Glutamatergic neuron (in vitro differentiated cells): ENCODE measurements at places on chromosomes 16 and 17. TPM values are rescaled to one million over a fixed set of nuclear protein-coding genes. Genes with fewer than 3 reads are reported as not detected.
A peak's percentile ranks its signal among the peaks of the same experiment; 100 is the strongest.

The KRTAP4-1 gene
- total RNA-seq, result not detected

DNA sequence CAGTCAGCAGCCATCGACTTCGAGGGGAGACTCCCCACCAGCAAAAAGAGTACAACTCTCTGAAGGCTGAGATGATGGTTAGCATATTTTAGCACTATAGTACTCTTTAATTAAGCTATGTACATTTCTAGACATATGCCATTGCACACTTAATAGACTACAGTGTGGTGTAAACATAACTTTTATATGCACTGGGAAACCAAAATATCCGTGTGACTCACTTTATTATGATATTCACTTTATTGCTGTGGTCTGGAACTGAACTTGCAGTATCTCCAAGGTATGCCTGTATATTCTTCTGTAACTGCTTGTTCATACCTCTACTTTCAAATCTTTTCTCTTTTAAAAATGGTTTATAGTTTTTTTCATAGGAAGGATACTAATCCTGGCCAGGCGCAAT is 11.0 kb upstream of the NXPH3 start:
- DNase-seq, result no peak

- no peak for DNase-seq
Measured at GRCh38 chr16:84764970-84765369, 54.8 kb upstream of the CRISPLD2 start.

The XYLT2 gene
- total RNA-seq, result 11.0 TPM

DNA sequence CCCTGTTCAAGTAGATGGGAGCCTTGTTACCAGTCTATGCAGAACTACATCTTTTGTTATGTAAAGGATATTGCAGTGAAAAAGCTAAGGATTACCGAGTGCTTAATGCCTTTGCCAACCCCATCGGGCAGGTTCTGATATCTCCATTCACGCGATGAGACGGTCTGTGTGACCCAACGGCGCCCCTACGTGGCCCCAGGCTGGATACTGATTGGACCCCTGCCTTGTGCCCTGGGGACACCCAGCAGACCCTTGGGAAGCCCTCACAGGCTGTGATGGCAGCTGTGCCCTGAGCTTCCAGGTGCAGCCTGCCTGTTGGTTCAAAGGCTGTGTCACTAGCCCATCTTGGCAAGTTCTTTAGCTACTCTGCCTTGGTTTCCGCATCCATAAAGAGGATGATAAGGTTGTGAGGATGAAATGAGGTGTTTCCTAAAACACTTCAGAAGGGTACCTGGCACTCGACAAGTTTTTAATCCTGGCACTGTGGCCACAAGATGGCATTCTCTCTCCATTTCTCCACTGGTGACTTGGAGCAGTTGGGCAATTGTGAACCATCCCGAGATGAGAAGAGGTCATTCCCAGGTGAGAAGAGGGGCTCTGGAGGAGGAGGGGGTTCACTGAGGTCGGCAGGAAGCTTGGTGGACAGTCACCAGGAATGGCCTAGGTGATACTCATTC is 33.6 kb downstream of the HAPSTR1 start:
- DNase-seq, result no peak

The CHD9NB gene
- 1.8 TPM for total RNA-seq

GRCh38 chr16:74029115-74029792 is 267.4 kb upstream of the PSMD7 start:
- no peak for DNase-seq

- no peak for DNase-seq
Measured at GRCh38 chr17:74380086-74380958, 13.0 kb downstream of the GPR142 start.

The NPIPB13 gene
- total RNA-seq, result 27.5 TPM

The PLK1 gene
- 16.9 TPM for total RNA-seq

DNA sequence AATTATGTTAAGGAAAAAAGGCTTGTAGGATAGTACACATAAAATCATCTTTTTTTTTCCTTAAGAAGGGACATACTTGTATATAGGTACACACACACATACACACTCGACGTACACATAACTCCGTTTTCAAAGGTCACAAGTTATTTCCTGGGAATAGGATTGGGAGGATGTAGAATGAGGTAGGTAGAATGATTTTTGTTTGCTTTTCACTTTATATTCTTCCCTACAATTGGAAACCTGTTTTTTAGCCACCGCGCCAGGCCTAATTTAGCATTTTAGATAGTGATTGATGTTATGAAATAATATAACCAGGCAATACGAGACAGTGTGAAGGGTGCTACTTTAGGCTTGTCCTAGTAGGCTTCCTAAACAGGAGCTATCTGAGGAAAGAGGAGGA is 1.8 kb upstream of the HAPSTR1 start:
- DNase-seq, result no peak

The FSCN2 gene
- 6.1 TPM for total RNA-seq

The HIC1 gene
- total RNA-seq, result 2.5 TPM

DNA sequence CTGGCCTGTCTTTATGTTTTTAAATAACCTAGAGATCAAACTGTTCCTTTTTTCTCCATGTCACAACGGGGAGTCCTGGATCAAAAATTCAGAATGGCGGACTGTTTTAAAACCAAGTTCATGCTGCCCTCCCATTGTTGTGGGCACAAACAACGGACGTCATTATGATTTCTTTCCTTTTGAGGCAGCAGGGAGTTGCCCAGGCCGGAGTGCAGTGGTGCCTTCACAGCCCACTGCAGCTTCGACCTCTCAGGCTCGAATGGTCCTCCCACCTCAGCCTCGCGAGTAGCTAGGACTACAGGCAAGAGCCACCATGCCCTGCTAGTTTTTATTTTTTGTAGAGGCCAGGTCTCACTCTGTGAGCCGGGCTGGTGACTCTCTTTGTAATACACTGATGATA is 26.5 kb downstream of the NDE1 start:
- no peak for DNase-seq

The CCL4 gene
- total RNA-seq, result not detected

DNA sequence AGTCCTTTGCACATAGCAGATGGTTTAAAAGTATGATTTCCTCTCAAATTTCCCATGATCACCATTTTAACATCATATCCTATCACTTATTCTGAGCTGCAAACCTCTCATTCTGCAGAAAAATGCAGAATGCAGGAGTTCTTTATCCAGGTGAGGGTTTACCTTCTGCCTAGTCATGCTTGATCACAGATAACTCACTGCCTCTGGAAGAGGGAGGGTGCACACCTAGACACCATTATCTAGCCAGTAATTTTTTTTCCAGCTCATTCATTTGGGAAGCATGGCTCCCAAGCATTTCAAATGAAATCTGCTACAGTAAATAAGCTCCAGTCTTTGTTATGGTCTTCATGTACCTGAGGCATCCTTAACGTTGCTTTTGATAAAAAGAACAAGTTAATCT is 38.0 kb downstream of the RFFL start:
- DNase-seq, result no peak

DNA sequence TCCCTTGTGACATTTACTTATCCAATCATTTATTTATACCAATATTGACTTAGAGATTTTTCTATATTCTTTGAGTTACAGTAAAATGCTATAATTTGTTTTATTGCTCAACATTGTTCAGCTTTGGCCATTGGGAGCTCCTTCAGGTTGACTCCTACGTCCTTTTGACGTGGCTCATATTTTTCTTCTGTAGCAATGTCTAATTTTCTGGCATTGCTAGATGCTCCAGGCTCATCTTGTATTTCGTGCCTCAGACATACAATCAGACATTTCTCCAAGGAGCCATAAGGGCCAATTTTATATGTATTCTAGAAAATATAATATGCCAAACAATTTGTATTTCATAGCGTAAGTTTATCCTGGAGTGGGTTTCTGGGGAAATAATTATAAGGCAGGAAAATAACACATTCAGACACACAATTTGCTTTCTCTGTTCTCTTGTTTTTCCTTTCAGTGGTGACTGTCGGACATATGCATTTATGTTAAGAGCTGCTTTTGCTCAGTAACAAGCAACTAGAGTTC is 355.1 kb upstream of the MON1B start:
- DNase-seq, result no peak

DNA sequence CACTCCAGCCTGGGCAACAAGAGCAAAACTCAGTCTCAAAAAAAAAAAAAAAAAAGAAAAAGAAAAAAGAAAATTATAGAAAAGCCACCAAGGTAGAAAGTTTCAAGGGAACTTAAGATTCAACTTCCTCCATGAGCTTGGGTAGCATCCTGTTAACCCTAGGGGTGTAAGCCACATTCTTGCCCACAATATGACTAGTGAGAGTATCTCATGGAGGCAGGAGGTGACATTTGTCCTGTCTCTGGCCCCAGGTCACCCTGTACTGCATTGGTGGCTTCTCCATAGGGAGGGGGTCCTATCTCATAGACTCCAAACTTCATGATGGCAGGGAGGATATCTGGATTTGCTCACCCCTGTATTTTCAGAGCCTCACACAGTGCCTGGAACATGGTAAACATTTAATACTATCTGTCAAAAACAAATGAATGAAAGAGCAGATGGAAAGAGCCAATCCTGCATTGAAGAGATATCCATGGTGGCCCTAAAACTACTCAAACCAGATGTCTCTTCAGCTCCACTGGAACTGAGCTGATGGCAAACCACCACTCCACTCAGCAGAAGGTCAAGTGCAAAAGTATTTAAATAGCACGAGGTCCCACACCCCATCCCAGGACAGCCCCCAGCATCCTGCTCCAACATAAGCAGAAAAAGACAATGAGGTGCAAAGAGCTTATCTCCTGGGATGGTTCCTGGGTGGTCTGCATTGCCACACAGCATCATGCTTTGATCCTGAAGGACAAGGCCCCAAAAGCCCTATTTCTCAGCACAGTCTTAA is 50.3 kb downstream of the EMP2 start:
- DNase-seq, result no peak

The SPPL2C gene
- total RNA-seq, result not detected

The CACNG3 gene
- 2.2 TPM for total RNA-seq

GRCh38 chr17:76812263-76812662 is 55.9 kb upstream of the MGAT5B start:
- DNase-seq, result no peak

GRCh38 chr17:71963351-71963750 is 157.5 kb upstream of the SOX9 start:
- DNase-seq, result no peak

GRCh38 chr16:88781140-88782077 is 3.6 kb downstream of the PIEZO1 start:
- DNase-seq, result peak; percentile 13

The GPR179 gene
- 0.07 TPM for total RNA-seq

- DNase-seq, result no peak
Measured at GRCh38 chr17:76948726-76949342, 80.6 kb downstream of the MGAT5B start.
